ENCODE measurements at places on chromosomes 5 and 9. TPM values are rescaled to one million over a fixed set of nuclear protein-coding genes. Genes with fewer than 3 reads are reported as not detected.
A peak's percentile ranks its signal among the peaks of the same experiment; 100 is the strongest.

GRCh38 chr9:95101326-95101725 is 216.2 kb downstream of the FANCC start:
- ATAC-seq, result no peak

- peak; percentile 14 for ATAC-seq
These were observed 20.1 kb upstream of the SLC36A1 start for GRCh38 chr5:151427258-151427657.

DNA sequence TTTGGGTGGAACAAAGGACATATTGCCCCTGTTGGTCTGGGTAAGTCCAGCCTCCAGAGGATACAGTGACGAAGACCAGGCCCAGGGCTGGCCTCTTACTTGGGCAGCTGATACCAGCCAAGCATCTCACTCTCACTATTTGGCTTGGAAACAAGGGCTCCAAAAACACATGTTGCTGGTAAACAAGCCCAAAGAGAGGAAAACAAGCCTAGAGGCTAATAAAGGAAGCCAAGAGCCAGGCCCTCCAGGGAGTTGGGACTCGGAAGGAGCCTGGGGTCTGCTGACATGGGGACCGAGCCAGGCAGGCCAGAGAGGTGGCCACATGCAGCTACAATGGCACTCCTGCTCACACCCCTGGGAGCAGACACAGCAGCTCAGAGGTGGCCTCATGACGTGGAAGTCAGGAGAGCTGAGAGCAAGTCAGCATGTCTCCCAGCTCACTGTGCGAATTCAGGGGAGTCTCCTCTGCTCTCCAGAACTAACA is 5.7 kb downstream of the SPARC start:
- ATAC-seq, result no peak

DNA sequence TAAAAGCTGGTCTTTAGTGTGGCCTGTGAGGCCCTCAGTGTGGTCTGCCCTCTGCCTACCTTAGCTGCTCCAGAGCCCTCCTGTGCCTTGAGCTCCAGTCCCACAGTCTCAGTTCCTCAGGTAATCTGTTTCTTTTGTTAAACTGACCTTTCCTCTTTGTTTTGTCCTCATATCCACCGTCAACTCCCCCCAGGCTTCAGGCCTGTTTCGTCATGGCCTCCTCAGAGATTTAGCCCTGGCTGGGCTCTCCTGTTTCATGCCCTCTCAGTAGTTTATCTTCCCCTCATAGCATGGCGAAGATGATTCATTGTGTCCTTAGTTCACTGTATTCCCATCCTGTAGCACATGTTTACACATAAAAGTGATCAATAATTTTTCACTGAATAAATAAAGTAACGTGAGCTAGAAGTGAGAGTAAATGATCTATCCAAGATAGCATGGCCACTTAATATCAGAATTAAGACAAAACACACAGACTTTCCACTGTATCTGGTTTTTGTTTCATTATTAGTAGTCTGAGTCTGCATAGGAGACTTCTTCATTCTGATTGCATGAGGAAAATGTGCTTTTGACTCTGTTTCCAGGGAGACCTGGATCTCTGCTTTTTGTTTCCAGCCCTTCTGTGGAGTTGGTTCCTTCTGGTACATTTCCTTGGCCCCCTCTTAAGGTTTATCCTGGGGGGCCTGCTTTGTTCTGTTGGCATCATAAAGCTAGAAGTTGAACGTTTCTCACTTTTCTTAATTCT is 70.5 kb downstream of the SNX24 start:
- peak; percentile 45 for ATAC-seq

DNA sequence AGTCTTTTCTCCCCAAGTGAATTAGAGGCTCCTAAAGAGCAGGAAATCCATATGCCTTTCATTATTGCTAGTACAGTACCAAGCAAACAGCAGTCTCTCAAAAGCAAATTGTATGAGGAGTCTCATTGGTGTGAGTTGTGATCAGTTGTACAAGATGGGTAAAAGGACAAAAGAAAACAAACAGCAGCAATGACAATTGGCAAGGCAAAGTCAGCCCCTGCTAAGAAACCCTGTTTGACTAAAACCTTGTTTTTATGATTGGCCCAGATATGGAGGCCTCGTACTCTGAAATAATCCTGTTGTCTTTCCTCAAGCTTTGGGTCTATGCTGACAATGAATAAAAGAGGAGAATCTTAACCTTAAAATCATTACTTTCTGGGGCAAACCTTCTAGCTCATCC is 69.8 kb downstream of the FOXD1 start:
- ATAC-seq, result no peak

GRCh38 chr9:88923653-88924288 is 67.5 kb upstream of the S1PR3 start:
- ATAC-seq, result peak; percentile 78

DNA sequence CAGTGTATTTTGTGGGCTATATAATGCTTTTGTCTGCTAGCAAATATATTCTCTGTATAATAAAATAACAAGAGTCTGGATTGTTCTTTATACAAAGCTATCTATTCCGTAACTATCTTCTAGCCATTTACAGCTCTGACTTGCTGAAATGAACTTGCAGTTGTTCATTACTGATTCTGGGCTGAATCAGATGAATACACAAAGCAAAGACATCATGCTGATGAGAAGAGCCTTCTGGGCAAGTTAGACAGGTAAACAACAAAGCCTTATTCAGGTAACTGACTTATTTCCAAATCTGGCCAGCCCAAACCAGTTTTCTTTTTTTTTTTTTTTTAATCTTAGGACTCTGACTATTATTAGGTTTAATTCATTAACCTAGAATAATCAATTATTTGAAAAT is 255.5 kb downstream of the KIAA0825 start:
- ATAC-seq, result no peak

DNA sequence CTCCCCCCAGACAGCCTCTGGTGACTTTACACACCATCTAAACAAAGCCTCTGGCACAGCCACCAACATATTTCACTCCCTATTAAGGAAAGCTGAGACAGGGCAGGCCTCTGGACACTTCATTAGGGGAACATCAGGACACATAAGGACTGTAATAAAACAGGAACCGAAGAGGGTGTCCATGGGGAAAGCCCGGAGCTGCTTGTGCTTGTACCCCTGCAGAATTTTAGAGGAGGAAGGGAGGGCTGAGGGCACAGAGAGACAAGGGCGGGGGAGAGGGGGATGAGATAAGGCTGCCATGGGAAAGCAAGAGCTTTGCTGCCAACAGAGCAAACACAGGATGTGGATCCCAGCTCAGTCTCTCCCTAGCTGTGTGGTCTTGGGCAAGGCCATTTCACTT is 138.4 kb downstream of the ASTN2 start:
- no peak for ATAC-seq

- ATAC-seq, result no peak
These were observed 176.4 kb upstream of the PITX1 start for GRCh38 chr5:135210286-135211055.

- ATAC-seq, result no peak
These were observed 154.0 kb downstream of the SLC24A2 start for GRCh38 chr9:19634881-19635280.

DNA sequence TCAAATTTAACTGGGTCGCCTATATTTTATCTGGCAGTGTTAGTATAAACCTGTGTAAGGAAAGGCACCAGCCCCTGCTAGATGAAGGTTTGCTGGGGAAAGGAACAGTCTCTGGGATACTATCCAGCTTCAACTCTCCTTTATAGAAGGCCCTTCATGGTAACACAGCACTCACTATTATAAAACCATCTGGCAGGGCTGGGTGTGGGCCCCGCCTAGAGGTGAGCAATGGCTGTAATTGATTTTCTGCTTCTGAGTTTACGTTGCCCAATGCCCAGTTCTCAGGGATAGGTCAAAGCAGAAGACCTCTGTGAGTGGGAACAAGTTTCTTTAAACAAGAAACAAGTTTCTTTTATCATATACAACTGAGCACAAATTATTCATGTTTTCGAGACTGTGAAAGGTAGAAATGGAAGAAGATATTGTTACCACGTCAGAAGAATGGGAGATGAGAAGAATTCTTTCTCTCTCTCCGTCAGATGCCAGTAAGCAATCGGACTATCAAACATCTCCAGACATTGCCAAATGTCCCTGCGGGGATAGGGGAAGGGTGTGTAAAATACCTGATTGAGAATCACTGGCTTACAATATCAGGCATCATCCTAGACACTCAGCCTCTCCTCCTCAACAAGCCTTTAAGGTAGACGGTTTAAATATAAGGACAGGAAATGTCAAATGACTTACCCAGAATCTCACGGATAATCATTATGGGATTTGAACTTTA is 205.9 kb downstream of the PDZD2 start:
- ATAC-seq, result no peak

DNA sequence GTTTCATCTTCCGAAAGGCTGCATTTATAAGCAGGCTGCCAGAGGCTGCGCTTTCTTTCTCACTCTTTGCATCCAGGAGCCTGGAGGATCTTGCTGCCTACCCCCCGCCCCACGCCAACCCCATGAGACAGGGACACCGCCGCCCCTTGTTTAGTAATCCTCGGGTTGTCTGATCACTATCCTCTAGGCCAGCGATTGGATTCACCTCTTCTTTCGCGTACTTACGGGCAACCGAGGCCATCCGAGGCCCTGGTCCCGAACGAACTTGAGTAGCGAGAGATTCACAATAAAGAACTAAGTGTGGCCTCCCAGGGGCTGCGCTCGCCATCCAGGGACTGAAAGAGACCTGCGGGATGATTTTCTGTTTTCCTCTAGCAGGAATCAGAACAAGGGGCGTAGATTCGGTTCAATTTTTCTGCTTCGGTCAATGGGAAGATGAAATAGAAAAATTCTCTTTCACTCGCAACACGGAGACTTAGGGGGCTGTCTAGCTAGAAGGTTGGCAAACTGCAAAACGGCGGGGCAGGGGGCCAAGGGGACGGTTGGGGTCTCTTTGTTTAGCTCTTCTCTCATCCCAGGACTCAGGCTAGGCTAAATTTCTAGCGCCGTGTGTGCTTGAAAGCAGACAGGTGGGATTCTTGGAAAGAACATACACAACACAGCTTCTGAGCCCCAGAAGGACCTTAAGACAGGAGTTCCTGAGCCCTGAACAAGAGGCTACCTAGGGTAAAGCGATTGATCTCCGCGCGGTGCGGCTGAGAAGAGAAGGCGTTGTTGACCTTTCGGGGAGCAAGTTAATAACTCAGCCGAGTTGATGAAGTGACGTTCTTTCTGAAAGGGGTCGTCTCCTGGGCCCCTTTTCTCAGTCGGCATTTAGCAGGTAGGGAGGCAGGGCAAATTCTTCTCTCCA is 5.8 kb upstream of the ISL1 start:
- no peak for ATAC-seq

DNA sequence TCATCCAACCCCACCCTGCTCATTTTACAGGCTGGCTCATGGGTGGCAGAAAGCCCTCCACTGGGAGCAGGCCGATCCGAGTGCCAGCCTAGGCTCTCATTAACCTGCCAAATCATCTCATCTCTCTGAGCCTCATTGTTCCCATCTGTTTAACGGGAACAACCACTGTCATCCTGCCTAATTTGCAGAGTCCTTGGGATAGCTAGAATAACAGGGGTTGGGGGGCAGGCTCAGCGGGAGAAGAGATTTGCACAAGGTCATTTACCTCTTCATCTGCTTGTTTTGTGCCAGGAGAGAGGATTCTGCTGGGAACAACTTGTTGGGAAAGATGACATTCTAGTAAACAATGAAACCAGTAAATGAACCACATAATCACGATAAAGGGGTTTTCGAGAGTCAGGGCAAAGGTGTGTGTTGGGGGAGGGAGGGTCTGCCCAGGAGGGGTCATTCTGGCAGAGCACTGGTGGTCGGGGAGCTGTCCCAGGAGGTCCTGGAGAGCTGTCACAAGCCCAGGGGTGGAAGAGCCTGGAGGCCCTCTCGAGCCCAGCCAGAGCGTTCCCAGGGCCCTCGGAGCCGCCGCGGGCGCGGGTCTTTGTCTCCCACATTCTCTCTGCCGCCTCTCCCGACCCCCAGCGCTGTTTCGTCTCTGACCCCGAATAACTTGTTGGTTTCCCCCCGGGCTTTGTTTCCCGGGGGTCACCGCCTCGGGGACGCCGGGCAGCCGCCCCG is 22.8 kb upstream of the NDST1 start:
- no peak for ATAC-seq

DNA sequence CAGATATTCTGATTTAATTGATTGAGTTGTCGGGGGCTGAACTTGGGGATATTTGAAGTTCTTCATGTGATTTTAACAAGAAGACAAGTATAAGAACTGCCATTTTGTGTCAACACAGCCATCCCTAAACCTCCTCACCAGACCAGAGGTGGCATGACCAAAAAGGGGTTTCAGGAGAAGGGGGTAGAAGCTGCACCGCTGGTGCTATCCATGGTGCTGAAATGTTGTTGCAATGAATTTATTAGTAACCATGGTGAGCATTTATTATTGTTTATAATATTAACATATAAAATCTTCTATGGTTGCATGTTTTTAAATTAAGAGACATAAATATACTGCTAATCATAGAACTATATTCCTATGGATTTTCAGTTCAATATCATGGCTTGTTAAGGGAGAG is 72.3 kb downstream of the GNA14 start:
- no peak for ATAC-seq

DNA sequence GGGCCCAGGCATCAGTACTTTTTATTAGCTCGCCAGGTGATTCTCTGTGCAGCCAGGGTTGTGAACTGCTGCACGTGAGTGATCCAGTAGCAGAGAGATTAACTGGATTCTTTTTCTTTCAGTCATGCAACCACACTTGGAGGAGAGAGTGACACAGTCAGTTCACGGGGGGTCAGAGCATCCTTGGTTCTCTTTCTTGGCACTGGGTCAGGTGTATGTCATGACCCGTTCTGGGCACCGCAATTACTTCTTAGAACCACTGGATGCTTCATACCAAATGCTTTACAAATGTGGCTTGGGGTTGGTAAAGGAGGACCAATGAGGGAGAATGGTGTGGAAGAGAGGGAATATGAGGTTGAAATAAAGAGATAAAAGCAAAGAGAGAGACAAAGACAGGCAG is 368.7 kb downstream of the MLLT3 start:
- no peak for ATAC-seq

- no peak for ATAC-seq
These were observed 62.0 kb downstream of the CRB2 start for GRCh38 chr9:123418052-123418430.

DNA sequence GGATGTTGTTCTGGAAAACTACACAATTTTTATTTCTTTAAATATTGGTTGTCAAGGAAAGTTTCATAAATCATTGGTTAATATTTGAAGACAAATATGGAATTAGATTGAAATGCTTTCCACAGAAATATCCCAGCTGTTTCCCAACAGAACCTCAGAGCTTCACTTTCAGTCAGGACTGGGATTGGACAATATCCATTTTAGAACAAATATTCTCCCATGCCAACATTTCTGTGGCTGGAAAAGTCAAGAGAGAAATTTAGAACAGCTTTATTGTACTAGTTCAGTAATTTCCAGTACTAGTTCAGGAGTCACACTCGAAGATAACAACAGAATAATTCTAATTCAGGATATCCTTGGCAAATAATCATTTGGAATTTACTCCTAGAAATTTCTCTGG is 116.1 kb upstream of the TUT7 start:
- no peak for ATAC-seq

GRCh38 chr9:89461265-89461664 is 36.6 kb downstream of the SEMA4D start:
- ATAC-seq, result peak; percentile 67

GRCh38 chr9:25602400-25603044 is 75.7 kb downstream of the TUSC1 start:
- ATAC-seq, result no peak

Gene SPEF2
- total RNA-seq, result 6.7 TPM

Gene SPINK6
- total RNA-seq, result not detected

Gene GDNF
- not detected for total RNA-seq

Gene FOXE1
- total RNA-seq, result not detected

Gene GZMA
- 33.9 TPM for total RNA-seq

Gene TOR2A
- 8.5 TPM for total RNA-seq

Gene ADAMTS6
- total RNA-seq, result 1.2 TPM
